ENCODE measurements at places on chromosomes 2 and 18.
A peak's percentile ranks its signal among the peaks of the same experiment; 100 is the strongest.

DNA sequence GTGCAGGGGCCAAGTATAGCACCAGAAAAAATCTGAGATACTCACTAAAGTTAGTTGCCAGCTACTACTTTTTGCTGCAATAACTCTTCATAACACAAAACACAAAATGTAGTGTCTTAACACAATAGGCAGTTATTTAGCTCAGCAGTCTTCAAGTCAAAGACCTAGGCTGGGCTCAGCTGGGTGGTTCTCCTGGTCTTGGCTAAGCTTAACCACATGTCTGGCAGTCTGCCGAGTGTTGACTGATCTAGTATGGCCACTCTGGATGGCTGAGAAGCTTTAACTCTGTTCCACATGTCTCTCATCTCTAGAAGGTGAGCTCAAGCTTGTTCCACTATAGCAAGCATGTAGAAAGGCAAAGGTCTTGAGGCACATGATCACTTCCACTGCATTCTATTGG lies 451.6 kb downstream of the SOX11 start:
- no peak for DNase-seq

DNA sequence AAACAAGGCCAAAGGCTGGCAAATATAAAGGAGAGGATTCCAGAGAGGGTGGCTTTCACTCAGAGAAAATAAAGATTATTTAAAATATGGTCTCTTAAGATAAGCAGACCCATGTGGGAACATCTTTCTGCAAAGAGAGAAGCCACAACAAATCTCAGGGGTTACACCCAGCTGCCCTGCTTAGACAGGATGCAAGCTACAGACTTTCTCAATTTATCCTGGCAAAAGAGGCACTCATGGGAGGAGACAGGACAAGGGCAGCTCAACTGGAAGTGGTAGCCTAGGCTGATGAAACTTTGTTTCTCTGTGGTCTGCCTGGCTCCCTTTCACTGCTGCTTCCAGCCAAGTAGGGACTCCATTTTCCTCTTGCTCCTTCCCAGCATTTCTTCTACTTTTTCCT lies 25.9 kb upstream of the SULT1C4 start:
- no peak for DNase-seq

DNA sequence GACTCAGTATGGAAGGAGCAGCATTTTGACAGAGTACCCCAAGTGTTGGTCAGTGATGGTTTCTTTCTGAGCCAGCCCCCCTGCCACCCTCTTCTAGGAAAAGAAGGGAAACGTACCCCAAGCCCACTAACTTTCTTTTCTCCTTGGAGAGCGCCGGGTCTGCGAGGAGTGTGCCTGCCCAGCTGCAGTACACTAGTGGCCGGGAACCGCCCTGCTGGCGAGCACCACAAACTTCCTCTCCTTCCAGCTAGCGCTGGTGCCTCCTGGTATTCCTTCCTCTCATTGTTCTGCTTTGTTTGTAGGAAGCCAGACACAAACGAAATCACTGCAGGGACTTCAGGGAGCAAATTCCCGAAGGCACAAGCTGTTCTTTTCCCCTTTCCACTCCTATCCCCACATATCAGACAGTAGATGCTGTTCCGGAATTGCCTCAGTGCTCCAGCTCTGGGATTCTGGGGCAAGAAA lies 1.8 kb downstream of the CCDC85A start:
- peak; percentile 55 for DNase-seq

- no peak for DNase-seq
Measured at GRCh38 chr18:46211816-46212215, 107.6 kb downstream of the HAUS1 start.

- no peak for DNase-seq
Measured at GRCh38 chr2:74578408-74578807, 23.9 kb downstream of the DOK1 start.

GRCh38 chr18:80109676-80110078 lies 615 bp downstream of the ADNP2 start:
- DNase-seq: peak; percentile 49

GRCh38 chr18:5825663-5826062 lies 69.7 kb downstream of the TMEM200C start:
- no peak for DNase-seq

DNA sequence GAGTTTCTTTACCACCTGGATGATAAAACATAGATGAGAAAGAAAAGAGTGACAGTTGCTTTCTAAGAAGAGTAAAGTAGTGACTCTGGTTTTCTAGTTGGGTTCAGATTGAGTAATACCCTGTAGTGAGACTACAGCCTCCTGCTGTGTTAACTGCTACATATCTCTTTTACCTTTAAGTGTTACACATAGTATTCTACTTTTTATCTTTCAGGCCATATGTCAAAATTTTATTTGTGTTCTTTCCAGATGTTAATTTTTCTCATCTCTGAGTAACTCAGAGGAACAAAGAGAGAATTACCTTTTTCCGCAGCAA lies 348.2 kb downstream of the CTNNA2 start:
- no peak for DNase-seq

GRCh38 chr18:27713738-27714095 lies 463.2 kb downstream of the CDH2 start:
- no peak for DNase-seq

DNA sequence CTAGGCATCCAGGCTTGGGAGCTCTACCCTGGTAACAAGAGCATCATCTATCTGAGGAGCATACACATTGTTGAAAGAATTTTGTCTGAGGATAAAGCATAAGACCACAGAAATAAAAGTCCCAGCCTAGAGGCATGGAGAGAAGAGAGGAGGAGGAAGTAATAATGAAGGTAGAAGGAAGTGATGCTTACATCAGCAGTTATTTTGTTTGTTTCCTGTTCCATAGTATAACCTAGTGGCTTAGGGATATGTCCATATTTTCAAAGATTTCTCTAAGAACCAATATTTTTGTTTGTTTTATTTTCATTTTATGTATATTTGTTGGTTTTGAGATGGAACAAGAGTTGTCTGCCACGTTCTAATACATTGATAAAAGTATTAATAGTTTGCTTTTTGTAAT lies 407.4 kb upstream of the SETBP1 start:
- DNase-seq: no peak

DNA sequence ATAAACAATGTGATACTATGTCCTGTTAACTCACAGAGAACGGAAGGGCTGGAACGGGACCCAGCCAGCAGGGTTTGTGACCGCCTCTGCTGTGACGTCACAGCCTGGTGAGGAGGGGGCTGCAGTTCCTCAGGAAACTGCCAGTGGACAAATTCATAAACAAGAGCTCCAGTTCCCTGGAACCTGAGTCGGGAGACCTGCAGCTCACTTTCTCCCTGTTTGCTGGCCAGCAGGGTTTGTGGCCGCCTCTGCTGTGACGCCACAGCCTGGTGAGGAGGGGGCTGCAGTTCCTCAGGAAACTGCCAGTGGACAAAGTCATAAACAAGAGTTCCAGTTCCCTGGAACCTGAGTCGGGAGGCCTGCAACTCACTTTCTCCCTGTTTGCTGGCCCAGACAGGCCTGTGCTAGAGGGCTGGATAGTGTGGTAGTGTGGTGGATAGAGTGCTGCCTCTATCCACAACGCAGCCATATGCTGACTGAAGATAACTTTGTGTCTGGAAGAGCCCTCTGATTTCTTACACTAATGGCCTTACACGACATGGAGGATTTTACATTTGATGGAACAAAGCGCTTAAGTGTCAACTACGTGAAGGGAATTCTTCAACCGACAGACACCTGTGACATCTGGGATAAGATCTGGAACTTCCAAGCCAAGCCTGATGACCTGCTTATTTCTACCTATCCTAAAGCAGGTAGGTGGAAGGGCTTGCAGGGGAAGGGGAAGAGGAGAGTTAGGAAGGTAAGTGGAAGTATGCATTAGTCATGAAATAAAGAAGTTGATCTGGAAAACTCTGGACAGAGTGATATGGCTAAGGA lies at the start of gene SULT1C4:
Gene SULT1C4 (plus strand): TSS at position 140 of the 816 bp plus-strand sequence. CDS start 384 bp downstream, at position 524.
- no peak for DNase-seq

- no peak for DNase-seq
Measured at GRCh38 chr2:157848213-157848612, 27.9 kb downstream of the ACVR1 start.

DNA sequence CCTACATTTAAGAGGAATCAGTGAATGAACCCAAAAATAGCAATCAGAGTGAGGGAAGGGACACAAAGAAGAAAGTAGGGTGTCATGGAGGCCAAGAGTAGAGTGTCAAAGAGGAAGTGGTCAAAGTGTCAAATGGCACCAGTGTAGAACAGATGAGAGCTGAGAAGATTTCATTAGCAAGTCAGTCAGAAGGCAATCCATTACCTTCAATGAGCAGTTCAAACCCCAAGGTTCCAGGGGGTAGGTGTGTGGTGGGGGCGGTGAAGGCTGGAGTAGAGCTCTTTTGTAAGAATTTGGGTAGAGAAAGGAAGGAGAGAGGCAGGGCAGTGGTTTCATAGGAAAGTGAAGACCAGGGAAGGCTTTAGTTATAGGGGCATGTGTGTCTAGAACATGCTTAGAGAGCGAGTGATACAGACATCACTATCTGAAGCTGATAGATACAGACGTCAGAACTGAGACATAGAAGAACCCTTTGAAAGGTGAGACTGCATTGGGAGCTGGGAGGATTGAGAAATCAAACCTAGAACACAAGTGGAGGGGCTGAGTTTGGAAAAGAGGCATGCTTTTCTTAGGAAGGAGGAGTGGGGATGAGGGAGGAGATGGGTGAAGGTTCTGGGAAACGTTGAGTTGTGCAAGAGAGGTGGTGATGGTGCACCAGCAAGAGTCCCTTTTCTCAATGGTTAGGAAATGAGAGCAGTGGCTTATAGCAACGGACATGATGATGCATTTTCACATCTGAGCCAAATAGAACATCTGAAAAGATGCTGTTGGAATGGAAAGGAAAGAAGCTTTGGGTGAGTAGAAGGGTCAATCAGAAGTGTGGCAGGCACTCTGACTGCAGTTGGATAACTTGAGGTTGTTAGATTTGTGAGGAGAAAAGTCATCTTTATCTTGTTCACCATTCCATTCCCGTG lies 48.9 kb upstream of the IL1RL1 start:
- DNase-seq: no peak

DNA sequence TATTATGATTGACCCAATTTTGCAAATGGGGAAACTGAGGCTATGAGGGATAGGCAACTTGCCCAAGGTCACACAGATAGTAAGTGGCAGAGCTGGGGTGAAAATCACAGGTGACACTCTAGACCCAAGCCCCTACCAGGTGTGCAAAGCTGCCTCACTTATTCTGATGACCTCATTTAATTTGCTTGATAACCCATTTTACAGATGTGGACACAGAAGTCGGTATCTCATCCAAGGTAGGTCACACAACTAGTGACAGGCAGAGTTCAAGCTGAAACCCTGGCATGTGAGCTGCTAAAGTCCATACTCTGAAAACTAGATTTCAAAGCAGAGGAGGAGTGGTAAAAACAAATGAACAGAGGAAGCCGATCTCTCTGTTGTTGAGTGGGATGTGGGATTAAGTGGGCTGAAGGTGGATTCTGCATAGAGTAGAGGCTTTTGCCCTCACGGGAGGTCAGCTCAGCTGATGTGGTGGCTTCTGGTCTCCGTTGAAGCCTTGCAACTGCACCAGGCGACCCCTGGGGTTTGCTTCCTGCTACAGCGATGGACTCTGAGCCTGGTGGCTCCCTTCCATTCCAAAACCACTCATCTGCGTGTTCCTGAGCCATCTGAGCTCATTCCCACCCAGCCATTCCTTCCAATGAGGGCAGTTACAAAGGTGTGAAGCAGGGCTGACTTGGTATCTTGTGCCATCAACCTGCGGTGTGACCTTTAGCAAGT lies 164.3 kb upstream of the FHL2 start:
- no peak for DNase-seq

DNA sequence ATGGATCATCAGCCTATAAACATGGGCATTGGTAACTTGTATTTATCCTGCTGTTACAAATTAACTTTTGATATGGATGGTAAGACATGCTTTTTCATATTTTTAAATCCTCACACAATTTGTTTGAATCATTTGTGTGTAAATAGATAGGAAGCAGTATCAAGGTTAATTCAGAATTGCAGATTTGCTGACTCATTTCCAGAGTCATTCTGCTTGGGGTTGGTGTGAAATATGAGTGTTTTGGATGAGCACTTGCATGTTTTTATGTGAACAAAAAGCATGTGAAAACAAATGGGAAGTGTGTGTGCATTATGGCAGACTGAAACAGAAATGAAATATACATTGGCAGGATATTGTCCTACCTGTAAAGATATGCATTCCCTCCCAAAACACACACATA lies 11.8 kb downstream of the CCDC85A start:
- DNase-seq: no peak

- DNase-seq: no peak
Measured at GRCh38 chr2:1798115-1798784, 53.9 kb upstream of the PXDN start.

GRCh38 chr18:29879763-29880162 lies 1162.8 kb downstream of the DSC3 start:
- DNase-seq: no peak

GRCh38 chr2:20571644-20572215 lies 79.2 kb downstream of the HS1BP3 start:
- no peak for DNase-seq

DNA sequence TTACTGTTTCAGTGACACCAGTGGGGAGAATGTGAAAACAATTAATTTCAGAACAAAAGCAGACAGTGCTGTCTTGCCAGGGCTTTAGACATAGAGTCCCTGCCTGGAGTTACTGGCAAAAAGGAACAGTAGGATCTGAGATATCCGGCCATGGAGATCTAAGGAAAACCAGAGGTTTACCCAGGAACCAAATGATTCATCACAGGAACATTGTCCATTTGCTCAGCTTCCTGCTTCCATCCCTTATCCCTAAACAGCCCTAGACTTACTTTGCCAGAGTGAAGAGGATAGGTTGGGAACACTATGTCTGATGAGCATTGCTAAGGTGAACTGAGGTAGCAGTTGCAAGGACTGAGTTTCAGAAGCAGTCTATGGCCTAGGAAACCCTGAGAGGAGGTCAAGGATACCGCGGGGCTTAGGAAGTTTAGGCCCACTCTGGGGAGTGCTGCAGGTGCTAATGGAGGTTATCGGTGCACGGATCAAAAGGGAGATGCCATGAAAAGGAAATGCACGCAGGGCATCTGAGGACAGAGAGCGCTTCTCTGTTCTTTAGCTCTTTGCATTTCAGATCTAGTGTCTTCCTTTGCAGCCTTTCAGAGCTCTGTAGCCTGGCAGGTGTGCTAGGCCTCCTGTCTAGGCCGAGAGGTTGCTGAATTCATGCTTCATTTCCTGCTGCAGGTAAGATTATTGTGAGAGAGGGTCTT lies 223.9 kb downstream of the CDCA7 start:
- DNase-seq: no peak

DNA sequence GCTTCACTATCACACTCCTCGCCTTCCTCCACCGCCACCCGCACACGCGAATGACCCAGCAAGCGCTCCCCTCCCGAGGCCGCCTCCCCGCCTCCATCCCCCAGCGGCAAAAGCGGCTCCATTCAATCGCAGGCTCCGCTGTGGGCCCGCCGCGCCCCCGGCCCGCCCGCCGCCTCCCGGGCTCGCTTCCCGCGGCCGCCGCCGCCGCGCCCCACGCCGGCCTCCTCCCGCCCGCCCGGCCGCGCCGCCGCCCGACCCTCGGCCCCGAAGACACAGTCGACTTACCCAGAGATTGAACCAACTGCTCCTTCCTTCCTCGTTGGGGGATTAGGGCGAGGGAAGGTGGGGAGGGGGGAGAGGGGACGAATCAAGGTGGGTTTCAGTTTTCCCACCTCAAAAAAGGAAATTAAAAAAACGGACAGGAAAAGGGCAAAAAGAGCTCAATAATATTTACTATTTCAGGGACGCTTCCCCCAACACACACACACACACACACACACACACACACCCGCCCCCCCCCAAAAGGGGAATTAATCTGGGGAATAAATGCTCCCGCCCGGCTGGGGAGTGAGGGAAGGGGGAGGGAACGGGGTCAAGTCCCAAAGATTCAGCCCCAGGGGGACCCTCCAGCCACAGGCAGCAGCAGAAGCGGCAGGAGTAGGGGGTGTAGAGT lies 743 bp downstream of the XPO1 start:
- DNase-seq: peak; percentile 71

All from NCI-H526 (cell line).